ENCODE measurements at places on chromosomes 5 and 9. TPM values are rescaled to one million over a fixed set of nuclear protein-coding genes. Genes with fewer than 3 reads are reported as not detected.

ABCA1 gene
- 40.0 TPM for total RNA-seq

MELK gene
- 59.1 TPM for total RNA-seq

GRXCR2 gene
- total RNA-seq = not detected

RALGPS1 gene
- 2.2 TPM for total RNA-seq

RNF183 gene
- total RNA-seq = 0.13 TPM

CCDC192 gene
- not detected for total RNA-seq

DPM2 gene
- 17.5 TPM for total RNA-seq

SEMA5A gene
- total RNA-seq = not detected

SPARC gene
- 192 TPM for total RNA-seq

PPIP5K2 gene
- 45.6 TPM for total RNA-seq

HACD4 gene
- not detected for total RNA-seq

LAMC3 gene
- 0.07 TPM for total RNA-seq

SHC3 gene
- 1.1 TPM for total RNA-seq

MEGF10 gene
- total RNA-seq = not detected

PCDHB1 gene
- not detected for total RNA-seq

PNPLA7 gene
- 0.21 TPM for total RNA-seq

Data from HepG2 (cell line).